ENCODE measurements at places on chromosomes 2 and 18.

- no peak for DNase-seq
Observed at GRCh38 chr18:9356976-9357375, 22.4 kb downstream of the TWSG1 start.

GRCh38 chr2:238915596-238915995 is 67.7 kb downstream of the TWIST2 start:
- DNase-seq = no peak

DNA sequence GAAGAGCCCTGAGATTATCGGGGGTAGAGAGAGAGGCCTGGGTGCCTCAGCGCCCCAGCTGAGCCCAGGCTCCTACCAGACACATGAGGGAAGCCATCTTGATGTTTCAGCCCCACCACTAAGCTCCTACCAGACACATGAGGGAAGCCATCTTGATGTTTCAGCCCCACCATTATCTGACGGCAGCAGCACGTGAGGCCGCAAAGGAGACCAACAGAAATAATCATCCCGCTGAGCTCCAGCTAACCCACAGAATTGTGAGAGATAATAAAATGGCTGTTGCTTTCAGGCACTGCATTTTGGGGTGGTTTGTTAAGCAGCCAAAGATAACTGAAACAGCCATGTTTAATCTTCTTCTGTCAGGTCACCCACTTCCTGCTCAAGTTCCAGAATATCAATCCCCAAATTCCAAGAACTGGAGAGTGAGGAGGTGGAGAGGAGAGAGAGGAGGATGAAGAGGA is 29.3 kb upstream of the SOS1 start:
- no peak for DNase-seq

DNA sequence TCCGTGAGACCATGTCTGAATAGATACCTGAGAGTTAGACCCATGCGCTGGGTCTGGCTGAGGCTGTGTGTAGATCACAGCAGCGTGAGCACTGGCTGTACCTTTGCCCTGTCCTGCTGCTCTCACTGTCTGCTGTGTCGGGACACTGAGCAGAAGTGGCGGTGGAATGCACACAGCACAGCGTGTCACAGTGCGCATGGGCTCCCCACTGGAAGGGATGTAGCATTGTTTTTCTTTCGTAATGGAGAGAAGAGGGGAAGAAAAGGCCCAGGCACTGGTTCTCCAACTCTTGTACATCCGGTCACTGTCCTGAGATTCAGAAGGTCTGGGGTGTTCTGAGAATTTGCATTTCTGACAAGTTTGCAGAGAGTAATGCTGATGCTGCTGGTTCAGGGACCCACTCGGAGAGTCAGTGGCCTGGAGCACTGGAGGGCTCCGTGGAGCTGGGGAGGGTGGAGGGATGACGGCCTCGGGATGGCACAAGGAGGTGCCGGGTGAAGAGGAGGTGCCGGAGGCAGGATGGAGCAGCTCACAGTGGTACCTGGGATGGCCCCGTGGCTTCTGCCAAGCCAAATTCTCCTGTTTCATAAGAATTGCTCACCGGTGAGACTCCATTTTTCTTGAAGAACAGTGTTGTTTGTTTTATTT is 252.8 kb downstream of the LDLRAD4 start:
- no peak for DNase-seq

DNA sequence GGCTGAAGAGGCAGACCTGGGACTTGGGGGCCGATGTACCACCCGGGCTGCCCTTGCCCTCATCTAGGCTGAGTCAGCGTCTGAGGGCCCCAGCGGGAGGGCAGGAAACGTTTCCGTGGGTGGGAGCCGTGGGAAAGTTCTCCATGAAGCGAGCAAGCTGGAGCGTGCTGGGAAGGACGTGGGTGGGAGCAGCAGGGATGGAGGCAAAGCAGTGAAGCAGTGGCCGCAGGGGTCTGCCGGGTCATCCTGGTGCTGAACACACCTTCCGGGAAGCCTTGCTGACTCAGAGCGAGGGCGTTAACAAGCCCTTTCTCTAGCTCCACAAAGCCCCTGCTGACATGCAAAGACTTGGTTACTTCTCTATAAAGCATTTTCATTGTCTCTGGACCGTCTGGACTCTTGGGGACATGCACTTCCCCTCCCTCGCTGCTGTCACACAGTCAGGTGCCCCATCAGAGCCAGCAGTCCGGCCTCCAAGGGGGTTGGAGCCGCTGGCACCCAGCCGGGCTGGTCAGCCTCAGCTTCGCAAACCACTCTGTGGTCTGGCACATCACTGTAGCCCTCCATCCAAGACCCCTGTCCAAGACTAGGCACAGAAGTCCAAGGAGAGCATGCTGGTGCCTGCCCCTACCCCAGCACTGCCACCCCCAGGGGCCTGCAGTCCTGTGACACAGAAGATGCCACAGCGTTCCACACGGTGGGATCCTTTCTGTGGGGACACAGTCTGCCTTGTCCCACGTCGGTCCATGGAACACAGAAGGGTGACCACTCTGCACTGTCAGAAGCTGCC is 115.1 kb upstream of the GPC1 start:
- DNase-seq = no peak

DNA sequence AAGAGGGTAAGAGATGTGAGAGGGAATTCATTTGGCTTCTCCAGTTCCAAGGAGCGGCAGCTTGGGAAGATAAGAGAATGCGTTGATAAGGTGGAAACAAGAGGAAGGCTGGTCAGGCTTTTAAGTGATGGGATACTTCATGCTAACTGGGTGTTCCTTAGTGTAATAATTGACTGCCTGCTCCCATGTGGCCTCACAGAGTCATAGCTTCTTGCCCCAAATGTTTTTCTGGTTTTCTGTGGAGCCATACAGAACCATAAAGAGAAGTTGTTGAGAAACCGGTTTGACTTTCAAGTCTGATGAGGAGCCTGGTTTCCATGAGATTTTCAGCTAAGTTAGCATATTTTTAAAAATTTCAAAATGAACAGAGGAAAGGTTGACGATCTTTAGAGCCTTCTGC is 97.5 kb upstream of the ZFP36L2 start:
- no peak for DNase-seq

GRCh38 chr2:1791685-1792435 is 47.5 kb upstream of the PXDN start:
- no peak for DNase-seq

DNA sequence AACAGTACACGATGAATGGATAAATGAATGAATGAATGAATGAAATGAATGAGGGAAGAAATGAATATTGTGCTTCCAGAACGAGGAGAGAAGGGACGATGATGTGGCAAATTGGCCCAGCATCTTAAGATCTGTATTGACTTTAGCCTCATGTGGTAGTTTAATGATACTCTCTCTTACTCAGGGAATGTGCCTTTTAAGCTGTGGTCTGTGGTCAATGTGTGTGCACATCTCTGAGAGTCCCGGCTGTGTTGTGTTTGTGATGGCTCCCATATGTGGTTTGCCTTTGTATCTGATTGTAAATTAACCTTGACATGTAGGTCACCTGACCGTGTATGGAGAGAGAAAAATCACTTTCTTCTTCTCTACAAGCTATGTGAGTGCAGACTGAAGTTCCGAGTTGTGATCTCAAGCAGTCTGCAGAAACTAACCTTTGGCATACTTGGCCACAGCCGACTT is 91.2 kb downstream of the NEDD4L start:
- no peak for DNase-seq

DNA sequence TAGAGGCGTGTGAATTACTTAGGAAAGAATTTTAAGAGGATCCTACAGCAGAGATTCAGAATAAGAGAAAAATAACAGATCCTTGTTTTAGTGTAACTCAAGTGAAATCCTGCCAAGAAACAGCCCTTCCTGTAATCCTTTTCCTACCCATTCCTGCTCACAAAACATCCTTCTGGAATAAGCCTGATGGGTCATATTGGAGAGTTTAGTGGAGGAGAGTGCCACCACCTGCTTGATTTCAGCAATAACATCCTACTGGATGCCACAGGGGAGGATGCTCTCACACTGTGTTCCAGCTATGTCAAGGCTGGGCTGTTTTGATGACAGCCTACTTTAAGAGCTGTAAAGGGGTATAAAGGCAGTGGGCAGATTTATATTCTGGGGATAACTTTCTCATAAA is 54.8 kb upstream of the CCDC178 start:
- DNase-seq = no peak

DNA sequence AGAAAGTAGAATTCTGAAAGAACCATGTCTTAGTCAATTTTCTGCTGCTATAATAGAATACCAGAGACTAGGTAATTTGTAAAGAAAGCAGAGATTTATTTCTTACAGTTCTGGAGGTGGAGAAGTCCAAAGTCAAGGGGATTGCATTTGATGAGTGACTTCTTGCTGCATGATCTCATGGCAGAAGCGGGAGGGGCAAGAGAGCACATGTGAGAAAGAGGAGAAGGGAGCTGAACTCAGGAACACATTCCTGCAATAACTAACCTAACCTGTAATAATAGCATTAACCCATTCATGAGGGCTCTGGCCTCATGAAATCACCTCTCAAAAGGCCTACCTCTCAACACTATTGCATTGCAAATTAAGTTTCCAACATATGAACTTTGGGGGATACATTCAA is 797.5 kb upstream of the POU3F3 start:
- DNase-seq = no peak

DNA sequence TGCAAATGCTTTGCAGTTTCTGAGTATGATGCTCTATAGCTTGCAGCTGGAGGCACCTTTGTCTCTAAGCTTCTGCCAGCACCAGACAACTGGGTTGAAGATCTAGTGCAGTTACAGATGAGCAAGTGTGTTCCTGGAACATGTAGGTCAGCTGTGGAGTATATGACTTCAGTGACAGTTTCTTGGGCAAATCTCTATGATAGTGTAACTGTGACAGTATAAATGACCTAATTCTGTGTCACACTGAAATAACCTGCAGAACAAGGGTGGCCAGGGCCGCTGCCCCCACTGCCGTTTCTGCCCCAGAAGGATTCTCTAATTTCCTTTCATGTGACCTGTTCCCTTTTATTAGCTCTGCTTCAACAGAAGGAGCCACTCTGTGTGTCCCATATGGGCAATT is 145.3 kb upstream of the DAPL1 start:
- no peak for DNase-seq

DNA sequence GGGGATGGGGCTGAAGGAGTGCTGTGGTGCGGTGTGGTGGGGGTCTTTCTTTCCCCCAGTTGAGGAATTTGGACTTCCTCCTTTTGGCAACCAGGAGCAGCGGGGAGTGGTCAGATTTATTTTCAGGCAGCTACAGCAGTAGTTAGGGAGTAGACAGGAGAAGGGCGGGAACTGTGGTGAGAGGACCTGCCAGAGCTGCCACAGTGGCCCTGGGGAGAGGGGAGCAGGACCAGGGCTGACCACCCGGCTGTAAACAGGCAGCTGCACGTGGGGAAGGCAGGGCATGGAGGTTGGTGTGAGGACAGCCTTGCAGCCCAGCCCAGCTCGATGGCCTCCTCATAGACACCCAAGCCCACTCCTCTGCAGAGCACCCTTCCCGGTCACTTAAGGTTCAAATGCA is 197.2 kb downstream of the GLI2 start:
- no peak for DNase-seq

DNA sequence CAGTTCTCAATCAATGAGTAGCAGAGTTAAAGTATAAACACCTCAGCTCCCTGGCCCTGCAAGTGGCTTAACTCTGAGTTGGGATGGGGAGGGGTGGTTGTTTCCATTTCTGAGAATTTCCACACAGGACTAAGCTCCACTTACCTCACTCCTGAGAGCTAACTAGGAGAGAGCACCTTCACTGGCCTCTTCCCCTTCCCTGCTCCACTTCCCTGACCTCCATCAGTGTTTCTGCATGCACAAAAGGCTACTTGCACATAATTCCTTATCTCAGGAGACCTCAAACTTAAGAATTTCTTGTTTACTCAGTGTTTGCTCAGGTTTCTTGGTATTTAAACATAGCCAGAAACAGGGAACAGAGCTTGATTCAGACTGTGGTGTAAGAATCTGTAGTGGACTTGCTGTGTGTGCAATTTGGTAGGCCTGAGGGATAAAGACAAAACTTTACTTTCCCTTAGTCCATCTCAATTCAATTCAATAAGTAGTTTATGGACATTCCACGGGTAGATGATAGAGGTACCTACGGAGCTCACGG is 97.2 kb downstream of the PID1 start:
- no peak for DNase-seq

GRCh38 chr18:5214583-5215351 is 17.7 kb upstream of the AKAIN1 start:
- no peak for DNase-seq

DNA sequence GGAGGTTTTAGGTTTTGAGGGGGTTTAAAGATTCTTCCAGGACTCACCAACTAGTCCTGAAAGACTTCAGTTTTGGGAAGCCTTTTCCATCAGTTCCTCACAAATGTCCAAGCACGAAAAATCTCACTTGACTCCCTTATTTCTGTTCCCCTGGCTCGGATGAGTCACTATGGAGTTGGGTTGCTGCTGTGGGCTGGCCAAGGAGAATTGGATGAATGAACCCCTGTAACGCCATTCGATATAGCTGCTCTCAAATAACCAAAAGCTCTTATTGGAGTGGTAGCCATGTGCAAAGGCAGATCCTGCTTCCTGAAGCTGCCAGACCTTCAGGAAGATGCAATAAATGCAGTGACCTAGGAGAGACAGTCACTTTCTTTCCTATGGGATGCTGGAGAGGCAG is 417.0 kb downstream of the ZNF521 start:
- no peak for DNase-seq

GRCh38 chr2:142037744-142038143 is 93.1 kb downstream of the LRP1B start:
- no peak for DNase-seq

GRCh38 chr18:69161383-69162028 is 239.2 kb upstream of the DOK6 start:
- DNase-seq = no peak

DNA sequence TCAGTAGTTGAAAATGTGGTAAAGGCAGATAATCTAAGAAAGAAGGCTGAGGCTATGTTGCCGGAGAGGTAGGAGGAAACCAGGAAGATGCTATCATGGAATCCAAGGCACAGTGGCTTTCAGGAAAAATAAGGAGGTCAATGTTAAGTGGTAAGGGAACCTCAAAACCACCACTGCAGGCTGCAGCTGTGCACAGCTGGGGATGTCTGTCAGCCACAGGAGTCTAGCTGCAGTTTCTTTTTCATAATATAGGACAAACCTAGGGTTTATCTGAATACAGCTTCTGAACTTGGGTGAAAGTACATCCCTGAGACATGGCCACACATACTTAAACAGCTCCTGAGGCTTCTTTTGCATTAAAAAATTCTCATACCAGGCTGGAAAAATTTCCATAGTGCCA is 93.9 kb downstream of the SLC5A7 start:
- no peak for DNase-seq

GRCh38 chr2:30872797-30873196 is 65.6 kb upstream of the CAPN13 start:
- DNase-seq = no peak

GRCh38 chr18:77876319-77876865 is 626.7 kb downstream of the GALR1 start:
- DNase-seq = no peak

- no peak for DNase-seq
Observed at GRCh38 chr2:112665113-112665780, 19.5 kb downstream of the SLC20A1 start.

- no peak for DNase-seq
Observed at GRCh38 chr2:25115902-25116301, 52.5 kb downstream of the POMC start.

- DNase-seq = no peak
Observed at GRCh38 chr2:120481446-120482194, 135.7 kb downstream of the INHBB start.

GRCh38 chr2:184402381-184402780 is 195.9 kb upstream of the ZNF804A start:
- DNase-seq = no peak

GRCh38 chr2:218418717-218419458 is at the start of gene VIL1:
VIL1 (plus strand) TSS chr2:218419123; CDS start chr2:218423779, 4,656 bp downstream.
- no peak for DNase-seq

- no peak for DNase-seq
Observed at GRCh38 chr18:28334516-28334915, 157.6 kb upstream of the CDH2 start.
